ENCODE measurements at places on chromosomes 1 and 21. TPM values are rescaled to one million over a fixed set of nuclear protein-coding genes. Genes with fewer than 3 reads are reported as not detected.
A peak's percentile ranks its signal among the peaks of the same experiment; 100 is the strongest.

Gene TMEM269
- 0.30 TPM for total RNA-seq

GRCh38 chr1:214664651-214665433, 61.8 kb downstream of the CENPF start:
- no peak overlapping the region for H3K4me3 ChIP-seq
- no peaks in the 10 kb centered on the region for H3K36me3 ChIP-seq
- H3K27me3 ChIP-seq: no peaks in the 10 kb centered on the region
- no peak overlapping the region for H3K27ac ChIP-seq

- H3K4me1 ChIP-seq: peaks cover 37% of the 10 kb centered on the region
- H3K4me3 ChIP-seq: no peak overlapping the region
- H3K36me3 ChIP-seq: no peaks in the 10 kb centered on the region
- H3K27ac ChIP-seq: peak overlapping the region; percentile 79
- no peaks in the 10 kb centered on the region for H3K27me3 ChIP-seq
These were observed 37.7 kb upstream of the IPO9 start for GRCh38 chr1:201791051-201791778.

Gene ADAM30
- not detected for total RNA-seq

Gene SLC30A10
- total RNA-seq: not detected

GRCh38 chr1:938088-938683, 14.5 kb downstream of the SAMD11 start:
- no peak overlapping the region for H3K27ac ChIP-seq
- no peaks in the 10 kb centered on the region for H3K27me3 ChIP-seq
- no peaks in the 10 kb centered on the region for H3K36me3 ChIP-seq

Gene DRAXIN
- 0.20 TPM for total RNA-seq

- H3K4me3 ChIP-seq: no peak overlapping the region
- H3K27me3 ChIP-seq: no peaks in the 10 kb centered on the region
- no peak overlapping the region for H3K27ac ChIP-seq
- H3K36me3 ChIP-seq: no peaks in the 10 kb centered on the region
- H3K4me1 ChIP-seq: peaks cover 26% of the 10 kb centered on the region
- no peak for DNase-seq
These were observed 4.2 kb downstream of the MANEAL start for GRCh38 chr1:37797750-37798345.

Gene OR2L13
- not detected for total RNA-seq

GRCh38 chr1:107897438-107898345, 67.3 kb downstream of the VAV3 start:
- no peak overlapping the region for H3K4me3 ChIP-seq
- H3K36me3 ChIP-seq: no peaks in the 10 kb centered on the region
- H3K27ac ChIP-seq: no peak overlapping the region
- no peak for DNase-seq
- H3K4me1 ChIP-seq: peaks cover 6% of the 10 kb centered on the region

GRCh38 chr1:155834296-155834926, 22.6 kb downstream of the GON4L start:
- peaks cover 7% of the 10 kb centered on the region for H3K36me3 ChIP-seq
- no peaks in the 10 kb centered on the region for H3K4me1 ChIP-seq
- no peak overlapping the region for H3K4me3 ChIP-seq
- DNase-seq: no peak
- H3K27me3 ChIP-seq: no peaks in the 10 kb centered on the region

Gene HEYL
- total RNA-seq: 19.2 TPM

Gene CDCA8
- total RNA-seq: 0.66 TPM

- DNase-seq: peak; percentile 66
- peaks cover 41% of the 10 kb centered on the region for H3K4me1 ChIP-seq
- peak overlapping the region; percentile 96 for H3K27ac ChIP-seq
- no peaks in the 10 kb centered on the region for H3K27me3 ChIP-seq
- peak overlapping the region; percentile 52 for H3K4me3 ChIP-seq
These were observed 22.6 kb downstream of the BTG2 start for GRCh38 chr1:203327684-203328457.

- H3K27me3 ChIP-seq: no peaks in the 10 kb centered on the region
- H3K4me3 ChIP-seq: no peak overlapping the region
- H3K36me3 ChIP-seq: no peaks in the 10 kb centered on the region
- H3K27ac ChIP-seq: no peak overlapping the region
These were observed 58.6 kb upstream of the USP25 start for GRCh38 chr21:15671188-15671587.

DNA sequence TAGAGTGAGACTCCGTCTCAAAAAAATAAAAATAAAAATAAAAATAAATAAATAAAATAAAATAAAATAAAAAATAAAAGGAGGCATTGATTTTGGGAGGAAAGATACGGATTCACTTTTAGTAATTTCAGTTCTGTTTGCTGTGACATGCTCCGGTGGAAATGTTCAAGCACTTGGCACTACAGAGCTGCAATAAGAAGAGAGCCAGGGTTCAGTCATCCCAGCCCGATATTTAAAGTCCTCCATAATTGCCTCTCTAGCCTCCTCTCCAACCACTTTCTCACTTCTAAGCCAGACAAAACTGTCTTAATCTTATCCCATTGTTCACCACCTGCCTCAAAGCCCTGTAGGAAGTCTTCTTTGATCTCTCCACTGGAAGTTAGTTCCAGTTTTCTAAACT, 55.0 kb upstream of the MACF1 start:
- no peaks in the 10 kb centered on the region for H3K36me3 ChIP-seq
- DNase-seq: no peak
- no peaks in the 10 kb centered on the region for H3K27me3 ChIP-seq
- H3K4me3 ChIP-seq: no peak overlapping the region

- DNase-seq: no peak
- peaks cover 6% of the 10 kb centered on the region for H3K27me3 ChIP-seq
- no peaks in the 10 kb centered on the region for H3K4me1 ChIP-seq
- no peak overlapping the region for H3K4me3 ChIP-seq
These were observed 4.9 kb downstream of the VWA1 start for GRCh38 chr1:1440262-1441001.

Gene ZBTB8B
- total RNA-seq: 0.21 TPM

GRCh38 chr1:177862916-177863315, 106.9 kb downstream of the SEC16B start:
- no peak overlapping the region for H3K27ac ChIP-seq
- H3K4me1 ChIP-seq: no peaks in the 10 kb centered on the region
- no peak for DNase-seq
- no peaks in the 10 kb centered on the region for H3K36me3 ChIP-seq

Gene HFM1
- 9.0 TPM for total RNA-seq

DNA sequence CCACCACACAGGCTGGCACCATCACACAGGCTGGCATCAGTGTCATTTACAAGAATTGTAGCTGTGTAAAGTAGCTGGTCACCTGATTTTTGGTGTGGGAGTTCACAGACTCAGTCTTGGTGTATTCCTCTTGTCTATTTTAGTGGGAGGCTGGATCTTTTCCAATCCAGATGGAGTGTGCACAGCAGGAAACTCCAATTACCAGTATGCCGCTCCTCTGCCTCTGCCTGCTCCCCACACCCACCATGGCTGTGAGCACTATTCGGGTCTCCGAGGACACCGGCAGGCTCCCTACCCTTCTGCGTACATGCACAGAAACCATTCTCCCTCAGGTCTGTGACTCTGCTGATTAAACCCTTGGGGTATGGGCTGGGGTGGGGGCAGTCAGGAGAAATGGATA, 24.2 kb downstream of the TBX19 start:
- DNase-seq: no peak
- H3K4me1 ChIP-seq: no peaks in the 10 kb centered on the region
- H3K27ac ChIP-seq: no peak overlapping the region
- H3K27me3 ChIP-seq: no peaks in the 10 kb centered on the region

Gene PTGER3
- total RNA-seq: 11.0 TPM

DNA sequence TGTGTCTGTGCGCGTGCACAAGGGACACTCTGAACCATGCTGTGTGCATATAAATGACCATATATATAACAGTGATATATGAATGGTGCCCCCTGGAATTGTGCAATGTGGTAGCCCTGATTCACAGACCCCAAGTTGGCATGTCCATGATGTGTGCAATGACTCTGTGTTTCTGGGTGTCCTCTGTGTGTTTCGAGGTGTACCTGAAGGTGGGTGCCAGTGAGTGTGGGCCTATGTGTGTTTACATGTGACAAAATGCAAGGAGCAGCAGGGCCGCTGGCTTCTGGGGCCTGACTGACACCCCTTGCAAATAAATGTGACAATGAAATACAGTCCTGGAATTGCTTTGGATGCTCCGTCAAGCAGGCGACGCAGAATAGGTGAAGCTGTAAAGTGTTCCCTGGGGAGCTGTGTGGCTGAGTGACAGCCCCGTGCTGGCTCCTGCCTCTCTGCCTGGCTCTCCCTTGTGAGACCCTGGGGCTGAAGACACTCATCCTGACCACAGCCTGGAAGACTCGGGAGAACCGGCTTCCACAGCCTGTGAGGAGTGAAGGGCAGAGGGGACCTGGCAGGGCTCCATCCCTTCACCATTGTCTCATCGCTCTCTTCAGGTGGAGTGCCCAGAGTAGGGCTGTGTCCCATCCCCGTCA, 38.2 kb upstream of the CSF3R start:
- no peak overlapping the region for H3K27ac ChIP-seq
- no peak for DNase-seq
- no peaks in the 10 kb centered on the region for H3K36me3 ChIP-seq
- no peaks in the 10 kb centered on the region for H3K4me1 ChIP-seq

Gene IVL
- total RNA-seq: not detected

Gene EDN2
- not detected for total RNA-seq

GRCh38 chr1:206470692-206471414, 577 bp downstream of the IKBKE start:
- peak overlapping the region; percentile 56 for H3K4me3 ChIP-seq
- H3K4me1 ChIP-seq: no peaks in the 10 kb centered on the region
- H3K27ac ChIP-seq: peak overlapping the region; percentile 4
- no peaks in the 10 kb centered on the region for H3K27me3 ChIP-seq
- no peak for DNase-seq

Data from tibial nerve (tissue), 4 donors.